ENCODE measurements at places on chromosomes 4 and X.

- no peak for DNase-seq
Measured at GRCh38 chr4:31968842-31969241, 1248.7 kb downstream of the PCDH7 start.

DNA sequence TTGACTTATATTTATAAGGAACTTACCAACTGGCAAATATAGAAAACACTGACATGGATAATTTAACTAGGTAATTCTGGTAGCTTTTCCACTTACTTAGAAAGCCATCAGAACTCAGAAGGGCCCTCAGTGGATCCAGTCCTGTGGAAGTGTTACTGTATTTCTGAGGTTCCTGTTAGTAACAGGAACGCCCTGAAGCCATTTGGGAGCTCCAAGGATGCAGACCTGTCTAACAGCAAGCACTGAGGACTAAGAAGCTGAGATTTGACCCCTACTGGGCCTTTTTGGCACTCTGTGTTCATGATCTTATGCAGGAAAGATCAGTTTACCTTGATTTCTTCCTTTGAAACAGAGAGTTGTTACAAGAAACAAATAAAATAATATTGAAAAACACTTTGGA lies 46.0 kb upstream of the TLL1 start:
- no peak for DNase-seq

- no peak for DNase-seq
Measured at GRCh38 chrX:52852110-52852860, 15.6 kb downstream of the XAGE3 start.

DNA sequence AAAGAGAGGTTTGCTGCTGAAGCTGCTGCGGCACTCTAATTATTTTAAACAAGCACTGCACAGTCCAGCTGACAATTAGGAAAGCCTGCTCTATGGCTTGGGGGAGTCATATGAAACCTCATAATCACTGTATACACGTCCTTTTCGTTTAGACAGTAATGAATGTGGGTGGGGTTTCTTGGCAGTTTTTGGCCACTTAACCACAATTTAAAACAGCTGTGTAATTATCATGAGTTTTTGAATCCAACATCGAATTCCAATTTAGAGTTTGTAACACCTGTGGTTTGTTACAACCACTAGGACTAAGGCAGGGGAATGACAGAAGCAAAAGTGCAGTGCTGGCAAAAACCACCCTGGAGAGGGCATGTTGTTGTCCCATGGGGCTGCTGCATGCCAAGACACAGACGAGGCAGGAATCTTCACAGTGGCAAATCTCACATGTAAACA lies 99.5 kb downstream of the CXXC4 start:
- peak; percentile 53 for DNase-seq

DNA sequence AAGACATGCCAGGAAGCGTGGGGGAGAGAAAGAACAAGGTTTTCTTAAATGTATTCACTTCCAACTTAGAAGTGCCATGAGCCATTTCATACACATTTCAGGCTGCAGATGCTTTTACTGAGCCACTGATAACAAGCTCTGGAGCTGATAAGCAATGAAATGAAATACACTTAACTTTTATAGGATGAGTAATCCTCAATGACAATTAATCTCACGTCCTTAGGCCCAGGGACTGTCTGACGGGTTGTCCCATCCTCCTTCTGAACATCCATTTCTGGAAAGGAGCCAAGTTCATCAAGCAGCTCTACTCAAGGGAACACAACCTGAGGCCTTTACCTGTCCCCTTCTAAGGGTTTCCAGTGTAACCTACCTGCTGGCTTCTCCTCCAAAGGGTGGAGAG lies 121.2 kb downstream of the PARM1 start:
- no peak for DNase-seq

GRCh38 chr4:167339781-167340180 lies 105.5 kb upstream of the SPOCK3 start:
- DNase-seq, result no peak

GRCh38 chr4:48046059-48046458 lies 29.5 kb downstream of the NIPAL1 start:
- DNase-seq, result no peak

DNA sequence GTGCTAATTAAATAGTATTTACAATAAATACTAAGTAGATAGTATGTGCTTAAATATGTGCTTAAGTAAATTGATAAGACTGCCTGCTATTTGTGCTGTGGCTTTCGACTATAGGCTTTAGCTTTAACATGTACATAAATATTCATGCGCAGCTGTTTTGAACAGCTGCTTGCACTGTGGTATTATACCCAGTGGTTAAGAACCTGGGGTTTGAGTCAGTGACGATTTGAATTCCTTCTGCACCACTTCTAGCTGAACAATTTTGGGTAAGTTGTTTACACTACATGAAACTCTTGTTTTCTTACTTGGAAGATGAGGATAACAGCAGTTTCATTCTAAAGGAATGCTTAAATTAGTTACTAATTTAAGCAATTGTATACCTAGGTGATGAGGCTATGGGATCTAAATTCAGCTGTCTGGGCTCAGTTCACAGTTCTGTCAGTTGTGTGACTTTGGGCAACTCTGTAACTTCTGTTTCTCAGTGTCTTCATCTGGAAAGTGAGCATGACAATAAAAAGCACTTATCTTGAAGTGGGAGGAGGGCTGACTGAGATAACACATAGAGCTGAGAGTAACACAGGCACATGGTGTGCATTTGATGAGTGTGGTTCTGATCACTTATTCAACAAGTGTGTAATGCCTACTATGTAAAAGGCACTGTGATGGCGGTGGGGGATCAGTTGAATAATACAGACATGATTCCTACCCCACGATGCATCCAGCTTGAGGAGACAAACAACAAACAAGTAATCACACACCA lies 37.0 kb downstream of the HPGDS start:
- DNase-seq, result no peak

- DNase-seq, result peak; percentile 63
Measured at GRCh38 chr4:53015681-53016080, 153.6 kb downstream of the RASL11B start.

GRCh38 chr4:87069037-87069742 lies 134.4 kb downstream of the AFF1 start:
- DNase-seq, result no peak

DNA sequence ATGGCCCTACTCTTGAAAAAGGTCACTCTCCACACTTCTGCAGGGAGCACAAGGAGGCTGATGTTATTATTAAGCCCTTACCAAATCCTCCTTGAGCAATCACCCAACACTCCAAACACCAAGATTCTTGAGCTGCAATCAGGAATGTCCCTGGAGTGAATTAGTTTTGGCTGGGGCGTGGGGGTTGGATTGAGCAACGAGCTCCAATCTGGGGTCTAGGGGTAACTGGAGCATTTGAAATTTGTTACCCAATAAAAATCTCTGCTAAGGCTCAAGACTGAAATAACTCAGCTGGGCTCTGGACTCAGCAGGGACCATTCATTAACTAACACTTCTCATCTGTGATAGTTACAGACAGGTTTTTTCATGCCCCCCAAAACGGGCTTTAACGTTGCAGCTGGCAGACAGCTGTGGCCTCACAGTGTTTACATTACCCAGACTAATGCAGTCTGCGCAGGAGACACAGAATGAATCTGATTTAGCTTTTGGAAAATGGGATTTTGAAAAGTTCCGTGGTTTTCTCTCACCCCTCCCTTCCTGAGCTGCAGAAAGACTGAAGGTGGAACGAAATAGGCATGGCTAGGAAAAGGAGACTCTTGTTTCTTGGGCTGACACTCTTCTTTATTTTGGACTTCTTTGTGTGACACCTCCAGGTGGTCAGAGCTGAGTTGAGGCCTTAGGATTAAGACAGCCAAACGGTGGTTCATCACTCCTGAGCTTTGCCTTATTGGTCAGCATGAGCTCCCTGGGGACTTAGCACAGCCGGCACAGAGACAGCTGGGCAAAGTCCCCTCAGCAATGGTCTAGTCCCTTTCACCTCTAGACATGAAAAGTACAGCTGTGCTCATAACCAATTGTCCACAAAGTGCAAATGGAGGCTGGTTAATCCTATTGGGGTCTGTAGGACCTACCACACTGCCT lies 26.6 kb downstream of the PLAC1 start:
- peak; percentile 50 for DNase-seq

GRCh38 chr4:26837993-26838842 lies 22.4 kb upstream of the STIM2 start:
- no peak for DNase-seq

DNA sequence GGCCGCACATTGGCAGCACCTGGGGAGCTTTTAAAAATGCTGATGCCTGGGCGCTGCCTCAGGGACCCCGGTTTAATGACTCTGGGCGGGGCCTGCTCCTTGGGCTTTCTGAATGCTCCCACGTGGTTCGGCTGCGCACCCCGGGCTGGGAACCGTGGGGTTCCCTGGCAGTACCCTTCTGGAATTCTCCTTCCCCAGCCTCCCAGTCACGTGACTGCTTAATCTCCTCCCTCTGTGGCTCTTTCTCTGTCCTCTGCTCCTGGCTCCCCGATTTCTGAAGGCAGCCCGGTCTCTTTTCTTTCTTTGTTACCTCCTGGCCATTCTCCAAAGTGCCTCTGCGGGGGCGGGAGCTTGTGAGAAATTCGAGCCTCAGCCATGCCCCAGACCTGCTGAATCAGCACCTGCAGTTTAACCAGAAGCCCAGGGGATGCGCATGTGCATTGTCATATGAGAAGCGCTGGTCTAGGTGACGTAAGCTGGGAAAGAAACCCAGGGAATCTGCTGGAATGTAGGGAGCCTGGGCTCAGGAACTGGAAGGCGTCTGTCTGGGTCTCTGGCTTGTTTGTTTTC lies 16.6 kb downstream of the CLCN4 start:
- peak; percentile 86 for DNase-seq

DNA sequence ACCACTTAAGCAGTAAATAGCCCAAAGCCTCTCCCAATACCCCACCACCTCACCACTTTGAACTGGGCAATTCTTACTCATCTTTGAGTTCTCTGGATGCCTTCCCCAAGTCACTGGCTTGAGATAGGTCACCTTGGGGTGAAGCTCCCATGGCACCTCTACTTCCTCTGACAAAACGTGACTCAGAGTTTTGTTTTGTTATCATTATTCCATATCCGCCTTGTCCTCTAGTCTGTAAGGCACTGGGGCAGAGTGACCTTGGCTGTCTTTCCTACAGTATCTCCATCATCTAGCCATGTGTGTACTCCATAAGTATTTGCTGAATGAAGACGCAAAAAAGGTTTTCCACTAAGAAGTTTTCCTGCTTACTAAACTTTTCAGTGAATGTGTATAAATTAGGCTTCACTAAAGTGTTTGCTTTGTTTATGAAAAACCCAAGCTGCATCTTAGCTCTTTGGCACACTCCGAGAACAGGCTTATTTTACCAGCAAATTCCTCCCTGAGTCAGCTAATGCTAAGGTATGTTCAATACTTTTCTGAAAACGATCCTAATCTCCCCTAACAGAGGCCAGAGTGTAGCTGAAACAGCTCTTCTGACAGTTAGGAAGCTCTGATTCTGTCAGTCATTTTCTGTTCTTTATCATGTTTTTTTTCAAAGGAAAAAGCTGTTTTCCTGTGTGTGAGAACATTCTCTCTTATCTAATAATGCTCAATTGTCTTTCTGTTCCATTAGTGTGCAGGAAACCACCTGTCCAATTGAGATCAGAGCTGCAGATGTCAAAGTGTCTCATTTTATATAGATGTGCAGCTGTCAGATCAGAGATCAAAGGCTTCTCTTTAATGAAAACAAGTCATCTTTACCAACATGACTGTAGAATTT lies 30.2 kb upstream of the TSPAN5 start:
- DNase-seq, result no peak

DNA sequence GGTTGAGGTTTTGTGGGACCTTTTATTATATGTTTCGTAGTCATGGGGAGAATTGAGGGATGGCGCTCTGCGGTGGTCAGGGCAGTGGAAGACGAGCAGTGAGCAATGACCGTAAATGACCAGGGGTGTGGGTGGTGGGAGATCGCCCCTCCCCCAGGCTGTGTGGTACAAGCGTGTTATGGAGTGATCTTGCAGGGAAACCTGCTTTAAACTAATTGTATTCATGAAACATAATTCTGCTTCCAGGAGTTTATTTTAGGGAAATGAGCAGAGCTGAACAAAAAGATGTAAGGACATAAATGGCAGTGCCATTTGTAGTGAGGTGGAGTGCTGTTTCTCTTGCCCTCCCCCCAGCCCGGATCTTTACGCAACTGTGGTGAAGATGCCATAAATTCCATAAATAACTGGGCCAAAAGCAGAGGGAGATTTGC lies 20.2 kb downstream of the GYG2 start:
- DNase-seq, result peak; percentile 53
